ENCODE measurements at places on chromosomes 3 and 15. TPM values are rescaled to one million over a fixed set of nuclear protein-coding genes. Genes with fewer than 3 reads are reported as not detected.

The SLC6A6 gene
- total RNA-seq = 19.8 TPM

The SAMMSON gene
- total RNA-seq = 0.41 TPM

The TLR9 gene
- total RNA-seq = not detected

The RASGRF1 gene
- 0.31 TPM for total RNA-seq

The CCDC13 gene
- total RNA-seq = 1.1 TPM

The IMPDH2 gene
- 195 TPM for total RNA-seq

The KNG1 gene
- not detected for total RNA-seq

The CHRNA7 gene
- total RNA-seq = 2.8 TPM

The GABRR3 gene
- total RNA-seq = not detected

The GPR149 gene
- total RNA-seq = 0.41 TPM

The TMCO5A gene
- total RNA-seq = not detected

The PLCB2 gene
- total RNA-seq = 8.7 TPM

The IGSF10 gene
- total RNA-seq = 15.3 TPM

The CPEB1 gene
- 1.1 TPM for total RNA-seq

The SLC9A9 gene
- total RNA-seq = 28.4 TPM

The SLC51A gene
- not detected for total RNA-seq

The SELENOK gene
- 21.4 TPM for total RNA-seq

The FRG2C gene
- not detected for total RNA-seq

The NT5DC2 gene
- 46.8 TPM for total RNA-seq

The FAM107A gene
- total RNA-seq = 1.7 TPM

The PP2D1 gene
- not detected for total RNA-seq

The EEF1AKMT4 gene
- 0.62 TPM for total RNA-seq

The GOLGA6L4 gene
- total RNA-seq = 2.6 TPM

The RASGRP1 gene
- total RNA-seq = 2.1 TPM

All from tongue (tissue), 3 donors.